ENCODE measurements at places on chromosomes 4 and X.

- no peak for DNase-seq
Observed at GRCh38 chr4:99841129-99841528, 24.5 kb downstream of the DAPP1 start.

- no peak for DNase-seq
Observed at GRCh38 chrX:103800318-103800717, 23.7 kb downstream of the PLP1 start.

DNA sequence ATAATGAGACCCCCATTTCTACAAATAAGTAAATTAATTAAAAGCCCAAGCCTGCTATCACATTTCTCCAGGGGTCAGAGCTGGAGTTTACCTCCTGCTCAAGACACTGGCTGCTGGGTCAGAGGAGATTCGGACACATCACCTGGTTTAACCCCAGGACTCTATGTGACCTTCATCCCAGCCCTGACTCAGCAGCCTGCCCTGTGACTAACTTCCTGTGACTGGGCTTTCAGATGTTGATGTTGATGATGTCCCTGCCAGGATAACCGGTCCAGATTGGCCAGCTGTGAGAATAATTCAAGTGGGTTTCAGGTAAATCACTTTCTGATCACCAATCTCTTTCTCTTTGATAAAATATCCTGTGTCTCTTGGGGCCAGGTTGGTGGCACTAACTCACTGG lies 102.4 kb upstream of the MAML3 start:
- DNase-seq = peak; percentile 65

- DNase-seq = no peak
Observed at GRCh38 chr4:26238778-26239679, 81.8 kb upstream of the RBPJ start.

GRCh38 chr4:165542476-165542875 lies 163.7 kb downstream of the CPE start:
- DNase-seq = no peak

DNA sequence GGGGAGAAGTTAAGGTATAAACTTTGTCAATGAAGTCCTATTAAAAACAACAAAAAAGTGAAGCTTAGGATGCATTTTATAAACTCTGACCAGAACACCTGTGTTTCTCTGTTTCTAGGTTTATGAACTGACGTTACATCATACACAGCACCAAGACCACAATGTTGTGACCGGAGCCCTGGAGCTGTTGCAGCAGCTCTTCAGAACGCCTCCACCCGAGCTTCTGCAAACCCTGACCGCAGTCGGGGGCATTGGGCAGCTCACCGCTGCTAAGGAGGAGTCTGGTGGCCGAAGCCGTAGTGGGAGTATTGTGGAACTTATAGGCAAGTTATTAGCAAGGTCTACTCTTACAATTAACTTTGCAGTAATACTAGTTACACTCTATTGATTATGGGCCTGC lies 46.6 kb downstream of the HTT start:
- DNase-seq = no peak

- no peak for DNase-seq
Observed at GRCh38 chrX:72477781-72478181, 94.9 kb downstream of the HDAC8 start.

Measured in A549 (cell line).